A375 (cell line): ENCODE measurements at places on chromosomes 7 and 10. TPM values are rescaled to one million over a fixed set of nuclear protein-coding genes. Genes with fewer than 3 reads are reported as not detected.

The PIP gene
- not detected in 2 replicates for total RNA-seq

The KLF14 gene
- 0.45 and 0.74 TPM in 2 replicates for total RNA-seq

The RNF133 gene
- 0.29 and 0.49 TPM in 2 replicates for total RNA-seq

The TFEC gene
- total RNA-seq, result 0.34 and 0.40 TPM in 2 replicates

The SPDYE2B gene
- total RNA-seq, result not detected in 2 replicates

The ADAMTS14 gene
- 0.08 TPM in 1 of 2 replicates, not detected in the other for total RNA-seq

The EN2 gene
- total RNA-seq, result 3.6 and 5.5 TPM in 2 replicates

The NANOS1 gene
- 6.4 and 9.7 TPM in 2 replicates for total RNA-seq

The CALN1 gene
- 0.08 TPM in 1 of 2 replicates, not detected in the other for total RNA-seq

The ECHDC3 gene
- total RNA-seq, result not detected in 2 replicates

The CHAT gene
- not detected in 2 replicates for total RNA-seq
